ENCODE measurements at places on chromosomes 3 and 15.
A peak's percentile ranks its signal among the peaks of the same experiment; 100 is the strongest.

DNA sequence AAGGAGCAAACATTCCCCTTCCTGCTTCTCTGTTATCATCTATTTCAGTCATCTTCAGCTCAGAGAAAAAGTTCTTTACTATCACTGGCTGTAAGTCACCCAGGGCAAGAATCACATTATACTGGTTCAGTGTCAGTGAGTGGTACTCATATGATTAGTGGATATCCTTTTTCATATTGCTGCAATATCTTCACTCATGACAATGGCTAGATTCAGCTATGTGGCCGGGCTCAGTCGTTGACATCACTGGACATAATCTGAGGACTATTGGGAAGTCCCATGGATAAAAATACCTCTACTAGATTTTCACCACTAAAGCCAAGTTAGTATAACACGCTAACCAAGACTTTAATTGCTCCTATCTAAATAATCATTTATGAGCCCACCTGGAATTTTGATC, 91.3 kb upstream of the UBE2E2 start:
- no peak for DNase-seq

- no peak for DNase-seq
Observed at GRCh38 chr3:177069514-177070329, 127.6 kb downstream of the TBL1XR1 start.

GRCh38 chr3:170322566-170323269, 34.8 kb upstream of the SKIL start:
- no peak for DNase-seq

DNA sequence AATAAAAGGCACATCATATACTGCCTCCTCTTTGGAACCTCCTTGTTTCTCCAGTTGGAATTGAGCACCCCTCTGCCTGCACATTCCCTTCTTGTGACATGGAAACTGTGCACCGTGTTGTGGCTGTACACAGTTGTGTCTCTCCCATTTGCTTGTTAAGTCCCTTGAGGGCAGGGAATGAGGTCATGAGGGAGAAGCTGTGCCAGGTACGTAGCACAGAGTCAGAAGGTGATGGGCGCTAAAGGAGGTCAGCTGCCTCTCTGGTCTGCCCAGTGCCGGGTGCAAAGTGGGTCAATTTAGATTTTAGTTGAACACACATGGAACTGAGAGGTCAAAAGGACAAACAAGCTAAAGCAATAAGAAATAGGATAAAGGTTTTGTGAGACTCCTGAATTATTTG, 124.4 kb downstream of the FAM43A start:
- no peak for DNase-seq

DNA sequence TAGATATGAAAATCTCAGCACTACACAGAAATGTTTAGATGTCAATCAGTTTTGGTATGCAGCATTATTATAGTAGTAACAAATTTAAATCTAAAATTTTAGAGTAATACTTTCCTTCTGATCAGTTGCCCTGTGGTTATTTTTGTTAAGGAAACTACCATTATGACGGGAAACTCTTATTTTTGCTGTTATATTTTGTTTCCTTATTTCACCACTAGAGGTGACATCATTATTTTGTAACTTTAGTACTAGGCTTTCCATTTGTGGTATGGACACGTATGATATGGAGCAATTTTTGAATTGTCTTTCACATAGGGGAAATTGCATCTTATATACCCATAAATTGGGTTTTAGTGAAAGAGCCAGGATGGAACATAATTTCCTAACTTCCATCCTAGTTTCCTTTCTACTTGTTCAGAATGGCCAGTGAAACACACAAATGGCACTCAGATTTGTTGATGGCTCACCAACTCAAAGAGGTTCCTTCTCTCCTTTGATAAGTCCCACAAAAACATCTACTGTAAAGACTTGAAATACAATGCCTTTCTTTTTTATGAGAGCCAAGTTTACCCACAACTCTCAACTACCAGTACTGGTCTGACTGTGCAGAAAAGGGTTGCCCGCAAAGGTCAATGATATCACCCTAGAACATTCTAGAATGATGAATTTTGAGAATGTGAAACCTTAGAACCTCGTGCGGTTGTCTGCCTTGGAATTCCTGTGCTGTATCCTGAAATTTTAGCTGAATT, 19.4 kb upstream of the PPP4R2 start:
- no peak for DNase-seq

DNA sequence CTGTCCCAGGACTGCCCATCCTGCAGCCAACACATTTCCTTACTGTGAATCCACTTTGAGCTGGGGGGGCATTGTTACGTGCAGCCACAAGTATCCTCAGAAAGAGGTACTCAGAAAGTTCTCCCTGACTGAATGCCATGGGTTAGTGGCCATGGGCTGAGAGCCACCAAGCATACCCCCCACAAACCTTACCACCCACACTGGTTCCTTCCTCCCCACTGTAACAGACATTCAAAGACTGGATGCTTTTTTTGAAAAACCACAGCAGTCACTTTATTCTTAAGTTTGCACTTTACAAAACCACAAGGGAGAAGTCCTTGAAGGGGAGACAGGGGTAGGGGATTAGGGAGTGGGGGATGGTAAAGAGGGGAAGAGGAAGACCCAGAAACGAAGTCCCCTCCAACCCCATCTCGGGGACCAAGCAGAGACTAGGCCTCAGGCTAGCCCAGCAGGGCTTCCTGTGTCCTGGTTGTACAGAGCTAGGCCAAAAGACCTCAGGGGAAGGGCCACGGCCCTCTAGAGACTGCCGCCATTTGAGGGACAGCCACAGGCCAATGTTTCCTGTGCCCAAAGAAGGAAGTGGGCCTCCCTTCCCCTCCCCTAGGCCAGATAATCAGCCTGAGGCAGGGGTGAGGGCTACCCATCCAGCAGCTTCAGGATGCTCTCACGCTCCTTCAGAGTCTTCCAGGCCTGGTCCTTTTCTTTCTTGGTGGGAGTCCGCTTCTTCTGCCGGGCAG, 10.1 kb upstream of the CAMK1 start:
- peak; percentile 87 for DNase-seq

GRCh38 chr3:128875556-128876120, 3.8 kb upstream of the ACAD9 start:
- peak; percentile 77 for DNase-seq

- peak; percentile 98 for DNase-seq
Observed at GRCh38 chr3:48635222-48636021, at the start of gene SLC26A6. SLC26A6 (minus strand) TSS chr3:48635461; CDS start chr3:48635393, 68 bp downstream.

DNA sequence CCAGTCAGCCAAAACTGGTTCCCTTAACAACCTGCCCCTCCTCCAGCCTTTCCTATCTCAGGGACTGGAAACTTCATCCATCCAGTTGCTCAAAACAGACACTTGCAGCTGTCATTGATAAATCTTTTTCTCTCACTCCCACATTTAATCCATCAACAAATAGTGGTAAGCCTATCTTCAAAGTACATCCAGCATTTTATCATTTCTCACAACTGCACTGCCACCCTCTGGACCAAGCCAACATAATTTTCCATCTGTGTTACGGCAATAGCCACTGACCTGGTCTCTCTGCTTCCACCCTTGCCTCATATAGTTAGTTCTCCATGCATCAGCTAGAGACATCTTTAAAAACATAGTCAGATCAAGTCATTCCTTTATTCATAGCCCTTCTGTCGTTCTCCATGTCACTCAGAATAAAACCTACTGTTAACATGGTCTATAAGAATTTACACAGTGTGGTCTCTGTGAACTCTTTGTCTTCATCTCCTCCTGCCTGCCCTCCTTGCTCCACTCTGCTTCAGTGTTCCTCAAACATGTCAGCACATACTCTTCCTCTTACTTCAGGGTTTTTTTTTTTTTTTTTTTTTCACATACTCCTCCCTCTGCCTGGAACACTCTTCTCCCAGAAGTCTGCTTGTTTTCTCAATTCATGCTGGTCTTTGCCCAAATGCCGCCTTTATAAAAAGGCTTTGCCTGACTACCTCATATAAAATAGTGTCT, 102.5 kb upstream of the COL6A5 start:
- no peak for DNase-seq

DNA sequence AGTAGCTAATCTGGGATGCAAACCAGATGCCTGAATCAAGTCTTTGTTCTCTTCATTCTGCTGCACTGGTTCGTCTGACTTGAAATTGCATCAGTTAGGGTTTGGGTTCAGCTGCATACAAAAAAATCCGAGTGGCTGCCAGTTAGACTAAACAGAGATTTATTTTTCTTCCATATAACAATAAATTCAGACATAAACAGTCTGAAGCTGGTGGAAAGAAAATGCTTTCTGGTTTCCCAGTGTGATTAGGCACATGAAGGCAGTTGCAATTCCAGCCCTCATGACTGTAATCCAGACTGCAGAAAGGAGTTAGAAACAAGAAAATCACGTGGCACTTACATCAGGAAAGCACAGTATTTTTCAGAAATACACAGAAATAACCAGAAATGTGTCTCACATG, 930.7 kb downstream of the MCTP2 start:
- DNase-seq, result no peak

GRCh38 chr3:42662037-42662812, 8.7 kb downstream of the ZBTB47 start:
- no peak for DNase-seq

DNA sequence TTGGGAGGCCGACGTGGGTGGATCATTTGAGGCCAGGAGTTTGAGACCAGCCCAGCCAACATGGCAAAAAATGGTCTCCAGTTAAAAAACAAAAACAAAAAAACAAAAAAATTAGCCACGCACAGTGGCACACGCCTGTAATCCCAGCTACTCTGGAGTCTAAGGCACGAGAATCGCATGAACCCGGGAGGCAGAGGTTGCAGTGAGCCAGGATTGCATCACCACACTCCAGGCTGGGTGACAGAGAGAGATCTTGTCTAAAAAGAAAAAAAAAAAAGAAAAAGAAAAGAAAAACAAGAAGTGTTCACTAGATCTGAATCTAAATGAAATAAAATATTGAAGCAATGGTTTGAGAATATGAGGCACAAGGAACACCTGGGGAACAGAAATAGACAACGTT, 36.7 kb downstream of the SLC9A9 start:
- no peak for DNase-seq

DNA sequence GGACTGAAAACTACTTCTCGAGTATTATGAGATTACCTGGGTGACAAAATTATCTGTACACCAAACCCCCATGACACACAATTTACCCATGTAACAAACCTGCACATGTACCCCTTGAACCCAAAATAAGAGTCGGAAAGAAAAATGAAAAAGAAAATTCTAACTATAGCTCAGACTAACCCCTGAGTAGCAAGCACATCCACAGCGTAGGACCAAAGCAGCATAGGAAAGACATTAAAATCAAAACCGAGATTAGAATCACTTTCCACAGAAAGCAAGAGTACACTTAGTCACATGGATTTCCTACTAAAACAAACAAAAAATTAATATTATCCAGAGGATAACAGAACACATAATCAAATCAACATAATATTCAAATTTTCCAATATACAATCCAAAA, 6.3 kb upstream of the PIK3CA start:
- DNase-seq, result no peak

DNA sequence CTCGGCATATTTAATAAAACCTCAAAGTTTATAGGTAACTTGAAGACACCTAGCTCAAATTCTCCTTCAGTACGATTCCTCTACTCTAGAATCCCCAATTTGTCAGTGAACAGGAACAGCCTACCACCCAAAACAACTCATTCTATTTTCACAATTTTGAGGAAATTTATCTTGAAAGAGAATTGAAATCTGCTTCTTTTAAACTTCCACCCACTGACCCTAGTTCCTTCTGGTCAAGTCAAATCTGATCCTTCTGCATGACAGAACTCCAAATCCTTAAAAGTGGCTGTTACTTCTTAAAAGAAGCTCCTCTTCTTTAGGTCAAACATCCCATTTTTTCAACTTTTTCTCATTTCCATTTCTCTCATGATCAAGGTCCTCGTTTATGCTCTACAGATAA, 4.4 kb downstream of the GABPB1 start:
- no peak for DNase-seq

GRCh38 chr15:43165801-43166325, 19.3 kb upstream of the CCNDBP1 start:
- DNase-seq, result no peak

DNA sequence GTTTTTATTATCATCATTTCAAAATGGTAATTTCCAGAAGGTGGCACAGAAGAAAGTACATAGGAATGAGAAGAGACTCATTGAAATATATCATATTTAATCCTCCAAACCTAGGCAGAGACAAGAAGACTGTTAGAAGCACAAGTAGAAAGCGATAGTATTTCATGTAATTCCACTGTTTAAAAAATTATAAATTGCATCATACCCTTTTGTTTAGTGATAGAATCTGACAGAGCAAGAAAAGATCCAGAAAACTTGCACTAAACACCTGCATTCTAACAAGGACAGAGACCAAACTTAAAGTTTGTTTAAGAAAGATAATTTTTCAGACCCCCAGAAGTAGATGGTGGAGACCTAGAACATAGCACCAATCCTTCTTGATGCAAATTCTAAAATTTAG, 56.9 kb upstream of the CD96 start:
- no peak for DNase-seq

- no peak for DNase-seq
Observed at GRCh38 chr15:69074843-69075224, 60.3 kb downstream of the NOX5 start.

DNA sequence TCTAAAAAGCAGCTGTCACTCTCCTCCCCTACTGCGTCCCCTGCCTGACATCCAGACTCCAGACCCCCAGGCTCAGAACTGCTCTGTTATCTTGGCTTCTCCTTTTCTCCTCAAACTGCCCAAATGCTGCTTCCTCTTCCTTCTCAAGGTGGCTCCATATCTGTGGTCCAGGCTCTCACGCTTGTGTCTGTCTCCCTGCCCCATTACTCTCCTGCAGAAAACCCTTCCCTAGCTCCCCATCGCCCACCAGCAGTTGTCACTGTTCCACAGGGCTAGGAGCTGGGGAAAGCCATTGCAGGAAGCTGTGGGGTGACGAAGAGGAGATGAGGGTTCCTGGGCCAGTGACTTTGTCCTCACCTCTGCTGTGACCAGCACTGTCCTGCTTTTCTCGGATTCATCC, 30.7 kb upstream of the CGNL1 start:
- DNase-seq, result no peak

- DNase-seq, result no peak
Observed at GRCh38 chr15:66142285-66142684, 111.3 kb downstream of the MEGF11 start.

- DNase-seq, result no peak
Observed at GRCh38 chr3:111998636-111999483, at the start of gene TAGLN3. TAGLN3 (plus strand) TSS chr3:111998922; CDS start chr3:111999423, 501 bp downstream.

DNA sequence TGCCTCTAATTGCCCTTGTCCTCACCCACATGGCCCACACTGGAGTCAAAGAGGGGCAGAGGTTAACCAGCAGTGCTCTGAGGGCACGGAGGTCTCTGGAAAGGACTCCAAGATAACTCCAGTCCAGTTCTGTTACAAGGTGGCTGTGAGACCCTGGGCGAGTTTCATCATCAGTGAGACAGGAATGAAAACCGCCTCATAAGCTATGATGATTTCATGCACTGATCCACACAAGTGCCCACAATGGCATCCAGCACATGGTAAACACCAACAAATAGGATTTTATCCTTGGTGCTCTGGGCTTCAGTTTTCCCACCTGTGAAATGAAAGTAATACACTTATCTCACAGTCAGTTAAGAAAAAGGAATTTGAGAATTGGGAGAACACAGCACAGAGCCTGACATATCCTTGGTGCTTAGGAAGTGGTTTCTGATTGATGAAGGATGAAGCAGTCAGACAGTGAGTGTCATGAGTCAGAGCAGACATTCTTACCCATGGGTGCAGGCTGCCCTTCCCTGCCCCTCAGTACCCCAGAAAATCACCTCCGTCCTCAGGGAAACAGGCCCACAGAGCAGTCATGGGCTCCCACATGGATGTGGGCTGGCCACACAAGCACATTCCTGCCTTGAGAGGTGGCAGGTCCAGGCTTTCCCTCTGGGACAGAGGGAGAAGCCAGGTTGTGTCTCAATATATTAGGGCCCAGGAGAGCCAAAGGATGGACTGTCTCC, 48.4 kb downstream of the DAPK2 start:
- DNase-seq, result no peak

All from activated CD8-positive, alpha-beta memory T cell treated with anti-CD3 and anti-CD28 coated beads for 24 hours (primary cell).